ENCODE measurements at places on chromosomes 2 and 18. TPM values are rescaled to one million over a fixed set of nuclear protein-coding genes. Genes with fewer than 3 reads are reported as not detected.

TOGARAM2 gene
- total RNA-seq: 2.3 TPM

SULT1C2 gene
- 0.23 TPM for total RNA-seq

PIKFYVE gene
- total RNA-seq: 53.1 TPM

HRH4 gene
- total RNA-seq: 0.23 TPM

CROCC2 gene
- 1.4 TPM for total RNA-seq

SCN9A gene
- 114 TPM for total RNA-seq

DHRS9 gene
- total RNA-seq: 1.6 TPM

LBH gene
- 56.3 TPM for total RNA-seq

MERTK gene
- total RNA-seq: 9.7 TPM
